ENCODE measurements at places on chromosomes 4 and X.

GRCh38 chrX:66833426-66833825 lies 194.5 kb upstream of the EDA2R start:
- DNase-seq, result peak; percentile 4

DNA sequence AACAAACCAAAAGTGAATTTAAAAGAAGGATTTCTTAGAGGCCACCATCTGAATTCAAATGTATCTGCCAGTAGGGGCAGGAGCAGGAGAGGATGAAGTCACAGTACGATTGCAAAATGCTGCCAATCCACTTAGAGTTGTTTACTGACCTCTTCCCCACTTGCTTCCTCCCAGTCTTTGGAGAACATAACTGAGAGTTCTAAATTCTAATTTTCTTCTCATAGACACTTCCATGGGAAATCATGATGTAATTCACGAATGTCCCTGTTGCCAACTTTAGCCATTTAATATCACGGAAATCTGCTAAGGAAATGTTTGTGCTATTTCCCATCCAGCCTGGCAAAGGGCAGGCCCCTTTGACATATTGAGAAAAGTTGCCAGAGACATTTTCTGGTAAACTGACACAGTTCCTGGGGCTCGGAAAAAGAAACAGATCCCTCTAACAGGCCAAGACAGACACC lies 33.6 kb upstream of the NOCT start:
- no peak for DNase-seq

- DNase-seq, result peak; percentile 73
Measured at GRCh38 chr4:2787230-2788100, 5.4 kb upstream of the SH3BP2 start.

DNA sequence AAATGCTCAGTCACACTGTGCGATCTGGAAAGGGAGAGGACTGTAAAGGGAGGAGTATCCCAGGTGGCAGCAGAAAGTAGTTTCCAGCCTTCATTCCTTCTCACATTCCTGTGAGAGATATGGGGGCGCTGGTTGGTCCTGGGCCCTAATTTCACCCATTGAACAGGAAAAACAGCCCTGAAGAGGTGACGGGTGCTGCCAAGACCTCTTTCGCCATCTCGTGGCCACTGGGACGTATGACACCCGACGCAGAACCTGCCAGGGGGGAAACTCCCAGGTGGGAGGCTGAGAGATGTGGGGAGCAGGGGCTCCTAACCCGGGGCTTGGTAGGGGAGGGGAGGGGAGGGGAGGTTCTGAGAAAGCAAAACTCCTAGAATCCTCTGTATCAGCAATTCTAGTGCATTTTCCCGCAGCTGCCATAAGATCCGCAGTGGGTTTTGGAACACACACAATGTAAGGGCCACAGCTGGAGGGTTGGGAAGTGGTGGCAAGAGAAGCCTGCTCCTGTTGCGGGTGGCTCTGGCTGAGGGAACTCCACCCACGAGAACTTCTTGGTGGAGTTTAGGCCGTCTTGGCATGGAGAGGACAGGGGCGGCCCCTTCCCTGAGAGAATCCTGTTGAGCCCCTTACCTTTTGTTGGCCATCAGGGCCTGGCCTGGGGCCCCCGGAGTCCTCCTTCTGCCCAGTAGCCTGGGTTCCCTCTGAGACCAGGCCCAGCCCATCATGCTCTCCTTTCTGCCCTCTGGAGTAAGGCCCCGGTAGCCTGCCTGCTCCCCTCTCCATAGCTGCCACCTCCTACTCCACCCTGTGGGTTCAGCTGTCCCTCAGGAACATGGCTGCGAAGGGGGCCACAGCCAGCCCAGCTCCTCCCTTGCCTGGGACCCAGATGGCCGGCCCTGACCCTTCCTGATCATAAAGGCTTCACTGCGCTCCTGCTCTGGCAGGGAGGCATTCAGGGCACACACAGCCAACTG lies 134.1 kb downstream of the OR13H1 start:
- DNase-seq, result peak; percentile 65

DNA sequence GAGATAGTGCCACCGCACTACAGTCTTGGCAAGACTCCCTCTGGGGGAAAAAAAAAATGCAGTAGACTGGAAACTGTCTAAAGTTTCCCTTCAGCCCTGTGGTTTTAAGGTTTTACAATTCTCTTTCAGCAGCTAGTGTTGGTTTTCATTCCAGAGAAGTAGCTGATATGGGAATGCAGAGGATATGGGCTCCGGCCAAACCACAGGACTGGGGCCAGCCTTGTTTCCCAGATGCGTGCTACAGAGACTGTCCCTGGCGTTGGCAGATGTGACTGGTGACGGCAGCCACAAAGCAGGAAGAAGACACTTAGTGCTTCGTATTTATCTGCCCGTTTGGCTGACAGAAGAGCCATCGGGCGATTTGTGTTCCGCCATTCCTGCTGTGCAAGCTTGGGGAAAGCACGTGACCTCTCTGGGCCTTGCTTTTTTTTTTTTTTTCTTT lies 43.2 kb downstream of the ZBTB49 start:
- DNase-seq, result peak; percentile 13

DNA sequence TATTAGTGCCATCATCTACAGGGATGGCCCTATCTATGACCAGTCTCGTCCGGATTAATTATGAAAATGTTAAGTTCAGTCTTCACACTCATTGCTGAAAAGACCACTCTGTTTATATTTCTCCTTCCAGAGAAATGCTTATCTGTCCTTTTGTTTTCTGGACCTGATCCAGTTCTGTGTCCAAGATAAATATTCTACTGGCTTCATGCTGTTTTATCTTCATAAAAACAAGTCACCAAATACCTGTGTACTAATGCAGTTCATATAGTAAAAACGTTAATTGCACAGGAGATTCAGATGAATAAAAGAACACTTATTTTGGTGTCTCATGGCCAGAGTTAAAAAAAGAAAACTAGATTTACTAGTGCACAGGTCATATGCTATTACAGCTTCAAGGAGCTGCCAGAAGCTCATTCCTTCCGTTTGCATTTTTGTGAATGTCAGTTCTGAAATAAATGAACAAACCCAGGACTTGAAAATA lies 17.3 kb downstream of the FNIP2 start:
- no peak for DNase-seq

GRCh38 chr4:156158747-156159146 lies 205.1 kb upstream of the CTSO start:
- no peak for DNase-seq

- no peak for DNase-seq
Measured at GRCh38 chrX:151081016-151081415, 95.4 kb upstream of the GPR50 start.

DNA sequence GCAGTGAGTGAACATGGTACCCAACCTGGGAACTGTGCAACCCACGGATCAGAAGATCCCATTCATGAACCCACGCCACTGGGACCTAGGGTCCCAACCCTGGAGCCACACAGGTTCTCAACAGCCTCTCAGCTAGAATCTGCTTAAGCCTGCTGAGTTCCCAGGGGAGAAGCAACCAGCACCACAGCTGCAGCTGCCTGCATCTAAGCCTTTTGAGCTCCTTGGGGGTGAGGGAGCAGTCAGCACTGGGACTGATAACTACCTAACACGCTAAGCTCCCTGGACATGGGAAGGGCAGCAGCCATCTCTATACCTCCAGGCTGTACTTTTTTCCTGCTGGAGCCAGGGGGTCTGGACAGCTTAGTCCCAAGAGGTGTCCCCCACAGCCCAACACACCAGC lies 179.3 kb downstream of the IL15 start:
- no peak for DNase-seq

GRCh38 chr4:131002132-131002531 lies 1906.2 kb downstream of the C4orf33 start:
- no peak for DNase-seq

GRCh38 chr4:151238477-151238876 lies 38.5 kb upstream of the PRSS48 start:
- DNase-seq, result no peak

DNA sequence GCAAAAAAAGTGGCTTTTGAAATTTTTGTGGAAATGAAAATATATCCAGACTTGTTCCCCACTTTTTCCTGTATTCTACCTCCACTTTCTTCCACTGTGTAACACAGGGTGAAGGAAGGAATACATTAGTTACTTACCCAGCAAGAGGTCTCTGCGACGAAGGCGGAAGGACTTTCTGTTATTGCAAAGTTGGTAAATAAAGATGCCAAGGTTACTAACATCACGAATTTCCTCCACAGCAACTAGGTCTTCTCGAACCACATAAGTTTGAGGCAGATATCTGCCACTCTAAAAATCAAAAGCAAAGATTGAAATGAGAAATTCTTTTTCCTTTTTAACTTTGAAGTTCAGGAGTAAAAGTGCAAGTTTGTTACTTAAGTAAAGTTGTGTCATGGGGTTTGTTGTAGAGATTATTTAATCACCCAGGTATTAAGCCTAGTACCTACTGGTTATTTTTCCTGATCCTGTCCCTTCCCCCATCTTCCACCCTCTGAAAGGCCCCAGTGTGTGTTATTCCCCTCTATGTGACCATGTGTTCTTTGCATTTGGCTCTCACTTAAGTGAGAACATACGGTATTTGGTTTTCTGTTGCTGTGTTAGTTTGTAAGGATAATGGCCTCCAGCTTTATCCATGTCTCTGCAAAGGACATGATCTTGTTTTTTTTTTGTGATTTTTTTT lies 5.8 kb downstream of the ITM2A start:
- no peak for DNase-seq

GRCh38 chr4:103457566-103457965 lies 259.4 kb upstream of the CENPE start:
- no peak for DNase-seq

- DNase-seq, result no peak
Measured at GRCh38 chr4:88098993-88099752, 59.3 kb downstream of the ABCG2 start.

- no peak for DNase-seq
Measured at GRCh38 chr4:189046642-189047041, 894.0 kb upstream of the FRG1 start.

GRCh38 chr4:177118596-177118995 lies 191.1 kb upstream of the NEIL3 start:
- DNase-seq, result no peak

- DNase-seq, result no peak
Measured at GRCh38 chrX:134658002-134658759, at the start of gene PLAC1. Gene PLAC1 (minus strand): TSS chrX:134658471. CDS start chrX:134566682, 91,789 bp downstream.

- DNase-seq, result no peak
Measured at GRCh38 chr4:148573296-148573695, 131.1 kb upstream of the NR3C2 start.

GRCh38 chrX:54043056-54043455 lies 1.2 kb downstream of the PHF8 start:
- DNase-seq, result no peak

DNA sequence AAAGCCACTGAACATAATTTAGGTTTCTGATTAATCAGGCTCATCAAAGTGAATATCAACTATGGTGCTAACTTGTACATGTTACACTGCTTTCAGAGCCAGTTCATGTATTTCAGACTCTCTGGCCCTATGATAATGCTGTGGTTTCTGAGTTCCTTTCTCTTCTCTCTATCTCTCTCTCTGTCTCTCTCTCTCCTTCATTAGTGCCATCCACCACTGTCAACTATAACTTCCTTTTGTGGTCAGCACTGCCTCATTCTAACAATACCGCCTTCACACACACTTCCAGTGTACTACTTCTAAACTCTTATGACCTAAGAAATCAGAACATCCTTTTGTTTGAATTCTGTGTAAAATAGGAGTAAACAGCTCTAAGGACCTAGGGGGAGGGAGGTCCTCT lies 907.1 kb downstream of the RPA4 start:
- no peak for DNase-seq

- no peak for DNase-seq
Measured at GRCh38 chrX:107857837-107858236, 32.2 kb downstream of the MID2 start.

DNA sequence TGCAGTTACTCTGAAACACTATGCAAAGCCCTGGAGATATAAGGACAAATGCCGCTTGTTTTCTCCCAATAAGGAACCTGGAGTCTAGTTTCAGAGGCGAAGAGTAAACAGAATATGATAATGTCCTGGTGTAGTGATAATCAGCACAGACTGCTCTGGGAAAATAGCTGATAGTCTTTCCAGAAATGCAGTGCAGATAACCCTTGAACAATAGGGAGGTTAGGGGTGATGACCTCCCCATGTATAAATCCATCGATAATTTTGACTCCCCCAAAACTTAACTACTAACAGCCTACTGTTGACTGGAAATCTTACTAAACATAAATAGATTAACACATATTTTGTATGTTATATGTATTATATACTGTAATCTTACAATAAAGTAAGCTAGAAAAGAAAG lies 1280.9 kb upstream of the TENM3 start:
- DNase-seq, result no peak

- DNase-seq, result no peak
Measured at GRCh38 chr4:7160951-7161440, 31.3 kb upstream of the SORCS2 start.

GRCh38 chr4:86961116-86961515 lies 26.3 kb downstream of the AFF1 start:
- no peak for DNase-seq

DNA sequence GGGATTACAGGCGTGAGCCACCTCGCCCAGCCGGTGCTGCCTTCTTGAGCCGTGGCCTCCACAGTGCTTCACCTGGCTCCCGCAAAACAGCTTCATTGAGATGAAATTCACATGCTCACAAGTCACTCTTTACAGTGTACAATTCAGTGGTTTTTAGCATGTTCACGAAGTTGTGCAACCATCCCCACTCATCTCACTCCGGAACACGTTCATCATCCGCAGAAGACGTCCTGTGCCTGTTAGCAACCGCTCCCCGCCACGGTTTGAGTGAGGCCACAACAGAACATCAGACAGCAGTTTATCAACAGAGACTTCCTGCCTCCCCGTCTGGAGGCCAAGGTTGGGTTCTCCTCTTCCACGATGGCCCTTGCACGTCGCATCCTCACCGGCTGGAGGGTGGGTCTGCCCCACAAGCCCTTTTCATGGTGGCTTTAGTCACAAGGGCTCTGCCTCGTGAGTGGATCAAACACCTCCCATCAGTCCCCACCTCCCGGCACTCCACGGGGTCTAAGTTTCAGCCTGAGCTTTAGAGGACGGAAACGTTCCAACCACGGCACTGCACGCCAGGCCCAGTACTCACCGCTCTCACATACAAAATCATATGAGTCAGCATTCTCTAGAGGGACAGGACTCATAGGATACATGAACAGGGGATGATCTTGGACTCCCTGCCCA lies 29.6 kb upstream of the SPON2 start:
- peak; percentile 91 for DNase-seq

DNA sequence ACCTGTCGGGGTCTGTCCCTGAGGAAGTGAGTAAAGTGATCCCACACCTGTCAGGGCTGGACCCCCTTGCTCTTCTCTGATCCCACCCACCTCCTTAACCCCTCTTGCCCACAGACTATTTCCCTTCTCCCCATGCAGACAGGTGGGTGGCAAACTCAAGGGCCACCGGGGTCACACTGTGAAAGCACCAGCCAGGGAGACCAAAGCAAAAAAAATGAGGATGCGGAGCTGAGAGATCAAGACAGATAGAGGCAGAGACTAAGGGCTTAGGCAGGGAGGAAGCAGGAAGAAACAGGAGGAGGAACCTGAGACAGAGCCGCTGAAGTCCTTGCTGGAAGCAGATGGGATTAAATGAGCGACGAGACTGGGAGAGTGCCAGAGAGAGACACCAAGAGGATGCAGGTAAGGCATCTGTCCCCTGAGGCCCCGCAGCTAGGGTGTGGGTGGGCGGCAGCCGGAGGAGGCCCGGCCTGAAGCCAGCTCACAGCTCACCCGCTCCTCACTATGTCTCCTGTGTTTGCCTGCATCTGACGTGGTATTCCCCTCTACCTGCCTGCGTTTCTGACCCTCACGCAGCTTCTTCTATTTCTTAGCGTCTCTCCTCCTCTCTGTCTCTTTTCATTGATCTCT lies 7.2 kb downstream of the TIMM17B start:
- peak; percentile 33 for DNase-seq

GRCh38 chr4:158710814-158711213 lies 12.4 kb downstream of the PPID start:
- no peak for DNase-seq

GRCh38 chr4:61783050-61783449 lies 582.9 kb downstream of the ADGRL3 start:
- DNase-seq, result no peak

- DNase-seq, result no peak
Measured at GRCh38 chrX:96455078-96455477, 229.6 kb upstream of the DIAPH2 start.

All from activated CD4-positive, alpha-beta T cell treated with anti-CD3 and anti-CD28 coated beads for 36 hours (primary cell).